Right hindlimb (tissue), 1 donor: ENCODE measurements at places on chromosomes 3 and 15.

GRCh38 chr3:156923349-156923748 lies 97.2 kb downstream of the LEKR1 start:
- no peak for DNase-seq

DNA sequence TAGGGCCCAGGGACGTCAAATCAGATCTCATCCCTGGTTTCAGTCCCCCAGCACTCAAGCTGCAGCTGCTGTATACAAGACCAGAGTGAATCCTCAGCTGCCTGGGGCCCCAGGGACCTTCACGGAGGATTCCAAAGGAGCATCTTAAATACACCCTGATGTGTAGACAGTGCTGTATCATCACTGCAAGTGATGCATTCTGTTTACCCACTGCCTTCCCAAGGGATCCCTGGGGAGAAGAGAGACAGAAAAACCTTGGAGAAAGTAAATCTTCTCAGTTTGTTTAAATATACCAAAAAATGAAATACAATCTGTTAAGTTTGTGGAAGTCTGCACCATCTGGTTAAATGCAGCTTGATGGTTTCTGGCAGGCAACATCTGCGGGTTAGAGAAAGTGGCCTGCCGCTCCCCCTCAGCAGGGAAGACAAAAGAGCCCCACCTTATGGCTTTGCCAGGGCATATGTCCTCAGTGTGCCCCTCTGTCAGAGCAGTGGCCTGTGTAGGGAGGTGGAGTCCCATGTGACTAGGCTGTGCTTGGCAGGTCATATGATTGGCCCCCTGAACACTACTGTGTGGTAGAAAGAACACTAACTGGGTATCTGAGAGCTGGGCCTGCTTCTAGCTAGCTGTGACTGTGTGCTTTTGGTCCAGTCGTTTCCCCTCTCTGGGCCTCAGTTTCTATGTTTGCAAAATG lies 222.2 kb upstream of the TRIM42 start:
- peak; percentile 27 for DNase-seq

DNA sequence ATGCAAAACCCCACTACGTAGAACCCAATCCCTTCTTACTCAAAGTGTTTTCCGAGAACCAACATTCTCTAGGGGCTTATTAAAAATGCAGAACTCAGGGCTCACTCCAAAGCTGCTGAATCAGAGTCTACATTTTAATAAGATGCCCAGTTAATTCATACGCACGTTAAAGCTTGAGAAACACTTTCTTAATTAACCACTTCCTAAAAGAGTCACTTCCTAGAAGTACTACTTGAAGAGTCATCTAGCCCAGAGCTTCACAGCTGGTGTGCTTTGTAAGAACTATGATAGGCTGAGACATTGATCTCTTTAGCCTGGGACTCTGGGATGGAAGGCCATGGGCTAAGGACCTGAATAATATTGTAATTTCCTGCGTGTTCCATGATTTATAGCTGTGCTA lies 9.0 kb downstream of the COL6A5 start:
- DNase-seq = no peak

- DNase-seq = no peak
These were observed 79.5 kb upstream of the UMPS start for GRCh38 chr3:124650798-124651197.

DNA sequence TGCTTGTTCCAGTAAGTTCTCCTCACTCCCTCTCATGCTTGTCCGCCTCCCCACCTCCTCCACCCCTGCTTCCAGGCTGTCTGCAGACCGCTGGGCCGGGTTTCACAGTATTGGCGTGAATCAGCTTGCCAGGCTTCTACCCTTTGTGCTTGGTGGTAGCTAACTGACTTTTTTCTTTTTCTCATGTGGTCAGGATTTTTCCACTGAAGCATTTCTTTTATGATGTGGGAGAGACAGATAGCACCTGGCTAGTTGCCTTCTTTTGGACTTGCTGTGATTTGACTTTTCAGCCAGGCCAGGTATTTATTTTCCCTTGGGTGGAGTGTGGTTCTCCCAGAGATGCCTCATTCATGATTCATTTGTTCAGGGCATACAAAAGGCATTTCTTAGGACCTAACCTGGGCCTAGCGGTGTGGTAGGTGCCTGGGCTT lies 60.6 kb downstream of the ST6GAL1 start:
- no peak for DNase-seq

GRCh38 chr15:33371159-33371558 lies 60.4 kb downstream of the RYR3 start:
- no peak for DNase-seq

DNA sequence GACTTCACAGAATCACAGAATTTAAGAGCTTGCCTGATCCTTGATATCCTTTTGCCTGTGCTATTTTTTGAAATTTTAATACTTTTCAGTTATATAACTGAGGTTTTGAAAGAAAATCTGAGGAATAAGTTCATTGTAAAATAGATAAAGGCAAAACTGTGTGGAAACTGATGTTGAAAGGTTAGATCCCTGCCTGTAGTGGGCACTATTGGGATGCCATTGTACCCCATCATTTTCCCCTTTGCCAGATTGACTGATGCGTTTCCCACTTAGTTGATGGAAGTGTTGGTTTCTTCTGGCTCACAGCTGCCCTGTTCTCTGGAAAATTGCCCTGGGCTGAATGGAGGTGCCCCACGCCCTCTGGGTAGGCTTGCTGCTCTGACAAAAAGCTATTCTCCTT lies 387.9 kb downstream of the RBMS3 start:
- no peak for DNase-seq

- DNase-seq = no peak
These were observed 36.5 kb downstream of the ITGB5 start for GRCh38 chr3:124850633-124851032.

GRCh38 chr15:67097930-67098740 lies 32.7 kb downstream of the SMAD3 start:
- peak; percentile 85 for DNase-seq

GRCh38 chr3:129973853-129974563 lies 512 bp upstream of the TRH start:
- no peak for DNase-seq

GRCh38 chr3:60610441-60611112 lies 640.7 kb downstream of the FHIT start:
- peak; percentile 30 for DNase-seq

GRCh38 chr15:57377478-57377847 lies 1.2 kb downstream of the CGNL1 start:
- no peak for DNase-seq

- DNase-seq = no peak
These were observed 106.3 kb downstream of the ZBTB20 start for GRCh38 chr3:115040673-115041286.

GRCh38 chr3:143010024-143010423 lies 8.7 kb downstream of the U2SURP start:
- DNase-seq = no peak

DNA sequence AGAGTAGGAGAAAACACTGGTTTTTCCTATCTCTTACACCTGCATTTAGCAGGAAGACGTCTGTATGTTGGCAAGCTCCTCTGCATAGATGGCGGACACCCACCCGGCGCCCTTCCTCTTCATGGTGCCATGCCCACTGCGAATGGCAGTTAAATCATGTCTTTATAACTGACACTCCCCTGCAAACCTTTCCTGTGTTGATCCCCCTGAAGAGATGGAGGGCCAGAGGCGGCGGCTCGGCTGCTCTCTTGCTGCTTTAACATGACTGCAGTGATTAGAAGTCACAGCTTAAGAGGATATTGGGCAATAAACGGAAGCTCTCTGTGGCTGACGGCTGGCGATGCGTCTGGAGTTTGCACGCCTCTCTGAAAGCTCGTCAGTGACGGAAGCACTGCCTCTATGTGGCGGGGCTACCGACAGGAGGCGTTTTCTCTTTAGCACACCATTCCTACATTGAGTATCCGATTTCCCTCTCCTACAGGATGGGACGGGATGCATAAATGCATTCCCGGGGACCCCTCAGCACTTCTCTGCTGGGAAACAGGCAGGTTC lies 25.5 kb upstream of the SNRPA1 start:
- no peak for DNase-seq

- DNase-seq = no peak
These were observed 87.4 kb downstream of the CRYGS start for GRCh38 chr3:186456731-186457191.

DNA sequence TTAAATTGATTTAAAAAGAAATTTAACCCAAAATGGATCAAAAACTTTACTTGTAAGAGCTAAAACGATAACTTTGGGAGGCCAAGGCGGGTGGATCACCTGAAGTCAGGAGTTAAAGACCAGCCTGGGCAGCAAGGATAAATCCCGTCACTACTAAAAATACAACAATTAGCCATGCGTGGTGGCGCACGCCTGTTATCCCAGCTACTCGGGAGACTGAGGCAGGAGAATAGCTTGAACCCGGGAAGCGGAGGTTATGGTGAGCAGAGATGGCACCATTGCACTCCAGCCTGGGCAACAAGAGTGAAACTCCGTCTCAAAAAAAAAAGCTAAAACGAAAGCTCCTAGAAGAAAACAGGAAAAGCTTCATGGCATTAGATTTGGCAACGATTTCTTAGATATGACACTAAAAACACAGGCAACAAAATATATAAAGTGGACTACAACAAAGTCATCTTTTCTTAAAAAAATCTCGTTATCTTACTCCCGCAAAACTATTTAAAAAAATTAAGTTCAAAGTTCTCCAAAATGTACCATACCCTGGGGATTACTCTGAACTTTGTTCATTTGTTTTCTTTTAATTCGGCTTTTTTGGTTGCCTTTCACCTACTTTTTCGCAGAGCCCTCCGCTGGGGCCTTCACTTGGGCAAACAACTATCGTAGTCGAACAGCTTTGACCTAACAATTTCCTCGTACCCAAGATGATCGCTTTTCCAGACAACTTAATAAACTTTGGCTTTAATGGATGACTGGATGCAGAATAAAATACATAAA lies 2.9 kb downstream of the HDDC3 start:
- DNase-seq = no peak

GRCh38 chr15:40111888-40112287 lies 3.2 kb upstream of the BMF start:
- no peak for DNase-seq

DNA sequence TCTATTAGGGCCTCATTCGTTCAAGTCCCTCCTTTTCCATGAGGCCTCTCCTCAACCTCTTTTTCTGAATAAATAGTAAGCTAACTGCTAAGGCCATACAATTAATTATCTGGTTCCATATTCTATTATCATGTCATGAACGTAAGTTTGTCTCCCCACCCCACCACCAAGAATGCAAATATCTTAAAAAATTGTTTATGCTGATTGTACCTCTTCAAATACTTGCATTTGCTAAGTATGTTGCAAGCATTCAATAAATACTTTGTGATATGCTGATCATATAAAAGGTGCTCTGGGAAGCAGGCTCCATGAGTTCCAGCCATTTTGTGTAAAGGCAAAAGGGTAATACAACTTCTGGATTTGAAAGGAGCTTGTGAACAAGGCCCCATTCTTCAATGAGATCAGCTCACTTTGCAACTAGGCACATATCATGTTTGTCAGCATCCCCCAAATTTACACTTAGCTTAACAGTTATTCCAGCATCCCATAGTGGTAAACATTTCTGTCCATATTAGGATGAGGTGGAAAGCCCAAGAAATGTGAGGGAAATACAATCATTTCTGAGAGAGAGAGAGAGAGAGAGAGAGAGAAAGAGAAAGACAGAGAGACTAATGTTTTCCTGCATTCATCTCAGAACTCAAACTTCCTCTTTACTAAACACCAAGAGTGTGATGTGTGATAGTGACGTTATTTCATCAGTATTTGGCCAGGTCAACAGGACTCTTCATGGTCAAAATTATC lies 33.2 kb downstream of the SLC12A8 start:
- no peak for DNase-seq

DNA sequence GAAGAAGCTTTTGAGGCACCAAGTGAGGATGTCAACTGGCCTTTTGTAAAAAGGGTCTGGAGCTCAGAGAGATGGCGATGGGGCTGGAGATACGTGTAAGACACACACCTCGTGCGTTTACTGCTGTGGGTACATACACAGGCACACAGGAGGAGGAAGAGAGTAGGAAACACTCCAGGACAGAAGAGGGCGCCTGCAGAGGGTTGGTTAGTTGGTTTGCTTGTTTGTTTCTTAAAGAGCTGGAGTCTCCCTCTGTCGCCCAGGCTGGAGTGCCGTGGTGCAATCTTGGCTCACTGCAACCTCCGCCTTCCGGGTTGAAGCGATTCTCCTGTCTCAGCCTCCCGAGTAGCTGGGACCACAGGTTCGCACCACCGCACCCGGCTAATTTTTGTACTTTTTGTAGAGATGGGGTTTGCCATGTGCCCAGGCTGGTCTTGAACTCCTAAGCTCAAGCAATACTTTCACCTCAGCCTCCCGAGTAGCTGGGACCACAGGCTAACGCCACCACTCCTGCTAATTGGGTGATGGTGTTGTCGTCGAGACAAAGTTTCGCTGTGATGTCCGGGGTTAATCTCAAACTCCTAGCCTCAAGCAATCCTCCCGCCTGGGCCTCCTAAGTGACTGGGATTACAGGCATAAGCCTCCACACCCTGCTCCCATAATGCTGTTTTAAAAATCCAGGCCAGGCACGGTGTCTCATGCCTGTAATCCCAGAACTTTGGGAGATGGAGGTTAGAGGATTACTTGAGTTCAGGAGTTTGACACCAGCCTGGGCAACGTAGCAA lies 1.3 kb upstream of the PRR20G start:
- no peak for DNase-seq

- peak; percentile 84 for DNase-seq
These were observed 62.8 kb downstream of the POLR2M start for GRCh38 chr15:57769266-57769665.

GRCh38 chr15:89095073-89095472 lies 6.8 kb downstream of the ABHD2 start:
- no peak for DNase-seq

- DNase-seq = peak; percentile 78
These were observed 107.1 kb upstream of the FHIT start for GRCh38 chr3:61358364-61358763.

DNA sequence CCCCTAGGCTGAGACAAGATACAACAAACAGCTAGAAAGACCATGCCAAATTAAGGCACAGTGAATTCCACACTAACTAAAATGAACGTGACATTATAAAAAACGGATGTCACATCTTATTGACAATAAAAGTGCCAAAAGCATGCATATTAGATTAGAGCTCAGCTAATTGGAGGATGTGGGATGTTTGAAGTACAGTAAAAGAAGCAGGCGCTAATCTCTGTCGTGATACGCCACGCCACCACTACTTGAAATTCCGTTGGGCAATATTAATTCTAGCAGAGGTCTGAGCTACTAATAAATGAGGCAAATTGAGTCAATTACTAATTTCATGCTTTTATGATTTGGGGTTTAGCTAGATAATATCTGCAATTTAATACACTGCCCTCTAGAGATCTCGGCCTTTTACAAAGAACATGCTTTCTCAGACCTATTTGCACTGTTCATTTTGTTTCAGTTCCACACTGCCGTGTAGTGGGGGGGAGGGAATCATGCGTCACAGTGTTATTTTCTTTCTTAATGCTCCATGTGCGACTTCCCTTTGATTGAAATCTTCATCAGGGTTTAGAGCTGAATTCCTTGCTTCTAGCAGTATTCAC lies 52.9 kb upstream of the ROBO2 start:
- no peak for DNase-seq

GRCh38 chr3:50486219-50486888 lies 17.1 kb downstream of the CACNA2D2 start:
- no peak for DNase-seq

GRCh38 chr3:193945143-193945542 lies 190.8 kb upstream of the HES1 start:
- DNase-seq = no peak
